ENCODE measurements at places on chromosomes 6 and 20.

DNA sequence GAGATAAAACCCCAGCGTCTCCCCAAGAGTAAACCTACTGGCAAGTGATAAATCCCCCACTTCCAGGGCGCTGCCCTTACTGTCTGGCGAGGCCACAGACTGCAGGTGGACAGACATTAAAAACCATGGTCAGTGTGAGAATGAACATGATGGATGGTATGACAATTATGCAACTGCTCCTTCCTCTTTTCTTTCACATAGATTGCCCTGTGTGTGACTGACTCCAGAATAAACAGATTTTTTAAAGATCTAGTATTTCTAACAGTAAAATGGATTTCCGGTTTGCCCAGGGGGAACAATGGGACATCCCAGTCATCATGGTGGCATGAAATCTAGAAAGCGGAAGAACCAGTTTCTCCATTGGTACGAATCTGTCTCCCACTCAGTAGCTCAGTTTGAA lies 153.7 kb downstream of the FOXC1 start:
- no peak for DNase-seq

- no peak for DNase-seq
Observed at GRCh38 chr6:36700831-36701230, 3.2 kb downstream of the RAB44 start.

GRCh38 chr6:73558624-73559398 lies 38.0 kb upstream of the EEF1A1 start:
- DNase-seq: no peak

DNA sequence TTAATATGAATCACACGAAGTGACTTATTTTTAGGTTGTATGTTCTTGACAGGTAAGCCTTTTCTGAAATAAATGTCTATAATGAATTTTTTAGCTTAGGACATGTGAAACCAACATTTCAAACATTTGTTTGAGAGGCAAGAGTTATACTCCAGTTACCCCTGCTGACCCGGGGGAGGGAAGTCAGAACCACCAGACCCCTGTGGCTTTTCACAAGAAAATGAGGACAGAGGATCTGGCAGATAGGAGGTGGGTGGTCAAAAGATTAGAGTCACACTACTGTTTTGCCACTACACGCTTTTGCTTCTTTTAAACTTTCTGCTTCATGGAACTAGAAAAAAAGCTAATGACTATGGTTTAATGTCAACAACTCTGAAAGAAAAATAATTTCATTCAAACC lies 27.5 kb upstream of the ADGRF4 start:
- DNase-seq: no peak

DNA sequence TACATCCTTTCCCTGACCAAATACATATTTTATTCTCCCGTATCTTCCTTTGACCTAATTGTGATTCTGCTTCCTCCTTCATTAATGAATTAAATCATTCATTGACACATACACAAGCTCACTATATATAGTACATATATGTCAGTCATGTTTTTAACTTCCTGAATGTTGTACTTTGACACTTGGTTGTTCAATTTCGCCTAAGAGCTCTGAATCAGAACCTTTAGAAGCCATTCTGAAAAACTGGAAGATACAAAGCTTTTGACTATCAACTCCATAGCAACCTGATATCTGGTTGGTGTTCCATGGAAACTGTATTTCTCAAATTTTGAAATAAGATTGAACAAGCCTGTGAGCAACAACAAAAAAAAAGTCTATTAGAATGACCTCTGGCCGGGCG lies 27.3 kb upstream of the HFE start:
- no peak for DNase-seq

DNA sequence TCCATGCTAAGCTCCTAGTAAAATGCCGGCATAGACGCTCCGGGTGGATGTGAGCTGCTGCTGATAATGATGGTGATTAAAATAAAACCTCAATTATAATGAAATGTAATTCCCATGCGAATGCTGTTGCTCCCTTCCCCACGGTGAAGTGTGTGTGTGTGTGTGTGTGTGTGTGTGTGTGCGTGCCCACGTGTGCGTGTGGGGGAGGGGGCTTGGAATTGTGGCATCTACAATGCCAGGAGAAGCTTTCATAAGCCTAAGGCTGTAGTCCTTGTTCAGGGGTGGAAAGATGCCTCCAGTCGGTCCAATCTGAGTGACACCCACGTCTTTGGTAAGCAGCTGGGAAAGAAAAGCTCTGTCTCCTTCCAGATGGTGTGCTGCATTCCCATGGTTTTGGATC lies 137.9 kb downstream of the CDH26 start:
- no peak for DNase-seq

DNA sequence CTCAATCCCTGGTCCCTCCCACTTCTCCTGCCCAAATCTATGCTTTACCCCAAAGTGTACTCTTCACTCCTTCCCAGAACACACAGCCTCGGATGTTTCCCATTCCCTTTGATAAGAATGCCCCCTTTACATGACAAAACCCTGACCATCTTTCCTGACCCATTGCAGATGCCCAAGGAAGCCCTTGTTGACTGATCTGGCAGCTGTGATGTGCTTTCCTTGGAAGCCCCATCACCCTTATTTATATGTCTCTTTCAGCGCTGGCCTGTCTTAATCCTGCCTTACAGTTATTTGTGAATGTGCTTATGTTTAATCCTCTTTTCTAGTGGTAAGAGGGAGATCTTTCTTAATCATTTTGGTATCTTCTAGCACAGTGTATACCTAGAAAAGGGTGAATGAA lies 523.1 kb downstream of the CD83 start:
- no peak for DNase-seq

GRCh38 chr6:51511081-51511480 lies 576.3 kb downstream of the PKHD1 start:
- DNase-seq: no peak

DNA sequence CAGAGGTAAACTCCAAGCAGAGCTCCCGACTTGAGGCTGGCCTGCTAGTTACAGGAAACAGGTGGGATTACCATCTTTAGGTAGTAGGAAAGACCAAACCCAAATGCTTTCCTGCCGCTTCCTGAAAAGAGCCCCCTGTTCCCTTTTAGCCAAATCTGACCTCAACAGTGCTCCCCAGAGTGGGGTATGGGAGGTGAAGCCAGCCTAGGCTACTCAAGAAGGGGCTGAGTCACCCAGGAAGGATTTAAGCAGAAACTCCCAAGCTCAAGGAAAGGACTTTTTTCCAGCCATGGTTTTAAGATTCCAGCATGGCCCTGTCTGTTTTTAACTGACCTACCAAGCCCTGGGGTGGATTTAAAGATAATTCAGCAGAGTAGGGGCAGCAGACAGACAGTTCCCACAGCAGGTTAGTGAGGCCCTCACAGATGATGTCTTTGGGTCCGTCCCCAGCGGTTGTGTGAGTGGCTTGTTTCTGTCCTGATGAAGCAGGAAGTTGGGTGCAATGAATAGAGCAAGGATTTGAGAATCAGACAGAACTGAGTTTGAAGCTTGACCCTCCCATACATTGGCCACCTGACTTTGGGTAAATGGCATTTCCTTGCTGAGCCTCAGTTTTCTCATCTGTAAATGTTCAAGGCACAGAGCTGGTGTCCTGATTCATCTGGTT lies 76.9 kb upstream of the MAFB start:
- DNase-seq: no peak

- no peak for DNase-seq
Observed at GRCh38 chr6:65545920-65546319, 161.1 kb downstream of the EYS start.

DNA sequence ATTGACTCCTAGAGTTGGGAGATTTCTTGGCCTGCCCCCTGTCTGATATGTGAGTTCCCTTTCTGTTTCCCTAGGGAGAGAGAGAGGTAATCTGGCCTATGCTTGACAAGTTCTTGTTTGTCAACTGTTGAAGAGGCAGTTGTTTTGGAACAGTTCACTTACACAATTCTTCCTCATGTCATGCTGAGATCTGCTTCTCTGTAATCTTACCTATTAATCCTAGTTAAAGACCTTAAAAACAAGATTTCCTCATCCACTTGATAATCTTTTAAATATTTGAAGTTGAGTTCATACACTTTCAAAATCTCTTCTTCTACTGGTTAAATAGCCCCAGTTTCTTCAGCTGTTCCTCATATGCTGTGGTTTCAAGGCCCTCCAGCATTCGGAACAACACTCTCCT lies 89.9 kb downstream of the FIG4 start:
- DNase-seq: no peak

DNA sequence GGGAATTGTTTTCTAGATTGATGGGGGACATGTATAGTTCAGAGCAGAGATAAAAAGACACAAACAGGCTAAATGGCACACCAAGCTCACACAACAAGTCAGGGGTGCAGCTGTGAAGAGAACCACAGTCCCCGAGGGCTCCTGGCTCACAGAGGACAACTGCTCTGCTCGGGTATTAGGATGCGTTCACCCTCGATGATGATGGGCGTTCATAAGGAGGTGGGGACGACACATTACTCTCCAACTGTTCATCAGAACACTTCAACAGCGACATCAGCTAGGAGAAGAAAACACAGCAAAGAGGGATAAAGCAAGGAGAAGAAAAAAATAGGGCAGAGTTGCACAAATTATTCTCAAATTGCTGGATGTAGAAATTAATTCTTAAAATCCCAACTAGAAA lies 174.8 kb upstream of the RREB1 start:
- no peak for DNase-seq

GRCh38 chr6:36230371-36230770 lies 33.8 kb downstream of the BRPF3 start:
- DNase-seq: no peak

DNA sequence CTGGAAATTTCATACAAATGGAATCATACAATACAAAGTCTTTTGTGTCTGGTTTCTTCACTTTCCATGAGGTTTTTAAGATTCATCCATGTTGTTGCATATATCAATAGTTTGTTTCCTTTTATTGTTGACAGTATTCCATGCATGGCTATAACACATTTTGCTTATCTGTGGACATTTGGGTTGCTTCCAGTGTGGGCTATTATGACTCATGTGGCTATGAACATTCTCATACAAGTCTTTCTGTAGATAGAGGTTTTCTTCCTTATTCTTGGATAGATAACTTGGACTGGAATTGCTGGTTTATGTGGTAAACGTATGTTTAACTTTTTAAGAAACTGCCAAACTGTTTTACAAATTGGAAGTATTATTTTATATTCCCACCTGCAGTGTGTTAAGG lies 30.0 kb upstream of the KIF6 start:
- no peak for DNase-seq

DNA sequence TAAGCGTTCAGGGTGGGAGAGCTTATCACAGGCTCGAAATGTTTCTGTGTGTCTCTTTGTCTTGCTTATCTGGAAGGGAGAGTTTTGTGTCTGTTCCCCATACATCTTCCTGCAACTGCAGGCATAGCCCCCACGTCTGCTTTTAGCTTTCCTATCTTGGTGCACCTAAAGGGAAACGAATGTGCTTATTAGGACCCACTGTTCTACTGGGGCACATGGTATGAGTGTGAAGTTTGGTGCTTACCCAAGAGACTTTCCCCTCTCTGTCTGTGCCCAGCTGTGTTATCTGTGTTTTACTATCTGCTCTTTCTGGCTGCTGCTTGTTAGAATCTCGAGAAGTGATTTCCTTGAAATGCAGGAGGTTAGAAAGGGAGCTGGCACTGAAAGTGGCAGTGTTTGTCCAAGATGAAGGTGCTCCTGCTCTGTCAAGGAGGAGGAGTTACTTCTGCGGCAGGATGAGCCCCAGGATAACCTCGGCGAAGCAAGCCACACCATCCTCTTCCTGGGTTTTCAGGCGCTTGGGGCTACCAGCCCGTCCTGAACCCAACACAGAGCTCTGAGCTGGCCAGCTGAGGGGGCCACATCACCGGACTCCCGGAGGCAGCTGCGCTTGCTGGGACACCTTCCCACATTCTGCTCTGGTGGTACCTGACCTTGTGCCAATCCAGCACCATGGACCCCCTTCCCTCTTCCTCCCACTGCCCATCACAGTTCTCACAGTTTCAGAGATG lies 23.4 kb downstream of the DYNLT1 start:
- no peak for DNase-seq

GRCh38 chr6:149130508-149130907 lies 187.0 kb upstream of the TAB2 start:
- no peak for DNase-seq

DNA sequence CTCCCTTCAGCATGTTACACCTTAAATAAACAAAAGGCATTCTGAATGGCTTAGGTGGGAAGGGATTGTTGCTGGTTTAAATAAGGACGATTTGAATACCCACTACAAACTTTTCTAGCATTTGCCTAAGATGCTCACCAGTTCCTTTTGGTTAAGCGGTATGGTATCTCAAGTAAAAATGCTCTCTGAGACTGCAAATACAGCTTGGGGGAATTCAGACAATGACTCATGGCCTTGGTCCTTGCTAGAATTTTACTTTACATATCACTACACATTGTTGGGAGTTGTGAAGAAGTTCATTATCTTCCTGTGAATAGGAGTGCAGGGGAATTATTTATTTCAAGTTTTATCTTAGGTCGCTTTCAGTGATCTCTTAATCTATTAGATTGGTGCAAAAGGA lies 670.7 kb downstream of the UTRN start:
- no peak for DNase-seq

DNA sequence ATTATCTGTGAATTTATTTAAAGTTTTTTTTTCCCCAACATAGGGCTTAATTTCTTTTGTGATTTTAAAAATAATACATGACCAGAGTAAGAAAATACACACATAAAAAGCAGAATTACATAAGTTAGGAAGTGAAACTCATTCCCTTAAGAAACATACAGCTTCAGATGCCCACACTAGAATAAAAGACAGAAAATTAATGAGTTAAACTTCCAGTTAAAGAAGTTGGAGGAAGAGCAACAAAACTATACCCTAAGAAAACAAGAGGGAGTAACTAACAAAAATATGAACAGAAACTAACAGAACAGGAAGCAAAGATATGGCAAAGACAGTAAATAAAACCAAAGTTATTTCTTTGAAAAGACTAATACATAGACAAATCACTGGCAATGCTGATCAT lies 107.6 kb upstream of the CEP85L start:
- no peak for DNase-seq

DNA sequence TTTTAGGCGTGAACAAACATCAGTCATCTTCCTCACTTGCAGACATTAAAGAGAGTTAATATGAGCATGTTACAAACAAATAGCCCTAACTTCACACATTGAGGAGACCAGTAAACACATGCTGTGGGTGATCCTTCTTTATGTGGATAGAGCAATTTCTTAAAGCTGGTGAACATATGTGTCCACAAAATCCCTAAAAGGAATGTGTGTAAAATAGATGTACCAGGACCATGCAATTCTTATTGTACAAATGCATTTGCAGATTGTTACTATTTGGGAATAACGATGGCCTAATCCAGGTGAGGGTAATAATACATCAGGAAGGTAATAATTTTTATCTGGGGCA lies 228.9 kb downstream of the ALDH8A1 start:
- DNase-seq: no peak

- DNase-seq: no peak
Observed at GRCh38 chr20:37226889-37227288, 34.7 kb downstream of the GHRH start.

Measured in stimulated activated CD8-positive, alpha-beta memory T cell treated with anti-CD3 and anti-CD28 coated beads, Interleukin-7, amount 100 ng/mL, for 24 hours (primary cell).